ENCODE measurements at places on chromosomes 1 and 21.

DNA sequence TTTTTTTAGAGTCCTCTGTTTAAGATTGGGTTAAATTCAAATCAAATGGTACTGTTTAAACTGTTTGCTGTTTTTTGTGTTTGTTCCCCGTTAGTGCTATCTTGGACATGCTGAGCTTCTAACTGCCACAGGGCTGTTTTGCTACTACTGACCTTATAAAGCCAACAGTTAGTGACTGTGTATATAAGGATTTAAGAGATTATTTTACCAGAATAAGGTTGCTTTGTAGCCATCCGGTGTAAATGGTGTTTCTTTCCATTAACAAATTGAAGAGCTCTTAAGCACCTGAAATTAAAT, 37.0 kb downstream of the ZNF281 start:
- DNase-seq, result no peak

DNA sequence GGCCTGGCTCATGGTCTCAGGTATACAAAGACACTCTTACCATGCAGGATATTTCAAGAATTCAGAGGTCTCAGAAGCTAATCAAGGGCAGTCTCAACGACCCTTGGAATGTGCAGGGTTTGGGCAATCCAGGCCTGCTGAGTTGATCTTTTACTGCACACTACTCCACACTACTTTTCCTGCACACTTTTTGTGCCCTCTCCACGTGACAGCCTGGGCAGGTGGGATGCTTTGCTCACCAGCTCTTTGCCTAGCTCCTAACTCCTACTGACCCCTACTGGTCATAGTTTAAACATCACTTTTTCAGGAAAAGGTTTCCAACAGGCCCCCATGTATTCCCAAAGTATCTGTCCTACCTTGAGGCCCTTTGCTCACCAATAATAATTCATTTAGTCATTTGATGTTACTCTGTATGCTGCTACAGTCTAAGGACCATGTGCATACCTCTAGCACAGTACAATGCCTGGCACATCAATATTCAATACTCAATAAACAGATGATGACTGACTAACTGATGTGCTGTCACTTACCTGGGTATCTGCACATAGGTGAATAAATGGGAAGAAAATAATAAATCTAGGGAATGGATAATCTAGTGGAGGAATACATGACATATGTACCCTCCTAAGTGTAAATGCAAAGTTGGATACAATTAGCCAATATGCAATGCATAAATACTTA, 9.6 kb downstream of the DUSP23 start:
- peak; percentile 30 for DNase-seq

- no peak for DNase-seq
These were observed 173.5 kb downstream of the ZC3H11B start for GRCh38 chr1:219439376-219439775.

- no peak for DNase-seq
These were observed 3.1 kb upstream of the ETV3 start for GRCh38 chr1:157141212-157141855.

DNA sequence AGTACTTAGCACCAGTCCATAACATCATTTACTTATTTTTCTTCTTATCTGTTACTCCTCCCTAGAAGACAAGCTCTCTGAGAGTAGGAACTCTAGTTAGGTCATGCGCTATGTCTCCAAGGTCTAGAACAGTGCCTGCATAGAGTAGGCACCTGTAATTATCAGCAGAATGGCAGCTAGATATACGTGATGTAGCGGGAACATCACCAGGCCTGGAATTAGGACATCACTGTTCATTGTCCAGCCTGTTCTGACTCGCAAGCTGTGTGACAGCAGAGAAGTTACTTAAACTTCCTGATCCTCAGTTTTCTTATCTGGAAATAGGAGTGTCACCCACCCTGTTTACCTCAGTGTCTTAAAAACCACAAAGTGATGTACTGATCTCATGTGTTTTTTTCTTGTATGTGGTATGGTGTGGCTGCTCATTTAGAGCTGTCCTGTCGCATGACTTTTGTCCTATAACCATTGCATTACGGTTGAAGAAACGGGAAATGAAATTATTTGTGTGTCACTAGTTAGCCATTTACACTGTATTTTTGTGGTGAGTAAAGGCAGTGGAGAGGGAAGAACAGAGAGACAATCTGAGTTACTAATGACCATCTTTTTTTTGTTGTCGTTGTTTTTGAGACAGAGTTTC, 37.1 kb upstream of the EXO1 start:
- no peak for DNase-seq

DNA sequence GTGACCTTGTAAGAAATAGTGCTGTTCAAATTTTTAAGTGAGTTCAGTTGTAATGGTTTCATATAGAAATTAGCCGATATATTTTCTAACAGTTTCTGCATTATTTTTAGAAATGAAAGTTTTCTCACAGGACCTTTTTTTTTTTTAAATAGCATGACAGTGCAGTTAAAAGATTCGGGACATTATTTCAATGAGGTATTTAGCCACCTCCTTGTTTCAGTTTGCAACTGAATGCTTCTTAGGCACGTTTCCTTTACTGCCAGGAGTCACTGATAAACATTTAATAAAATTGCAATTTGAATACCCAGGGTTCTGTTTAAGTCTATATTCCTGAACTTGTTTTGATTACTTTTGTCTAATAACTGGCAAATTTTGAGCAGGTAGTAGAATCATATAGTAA, 304.7 kb downstream of the TM2D1 start:
- DNase-seq, result no peak

GRCh38 chr1:211236633-211237320, 22.4 kb upstream of the RCOR3 start:
- DNase-seq, result no peak

- no peak for DNase-seq
These were observed 36.1 kb upstream of the B3GALT5 start for GRCh38 chr21:39576518-39577128.

- no peak for DNase-seq
These were observed 154.6 kb downstream of the PLA2G4A start for GRCh38 chr1:186983327-186983726.

GRCh38 chr1:113109908-113110554, 37.0 kb downstream of the LRIG2 start:
- DNase-seq, result no peak

- no peak for DNase-seq
These were observed 24.7 kb downstream of the MEF2D start for GRCh38 chr1:156475568-156476500.

DNA sequence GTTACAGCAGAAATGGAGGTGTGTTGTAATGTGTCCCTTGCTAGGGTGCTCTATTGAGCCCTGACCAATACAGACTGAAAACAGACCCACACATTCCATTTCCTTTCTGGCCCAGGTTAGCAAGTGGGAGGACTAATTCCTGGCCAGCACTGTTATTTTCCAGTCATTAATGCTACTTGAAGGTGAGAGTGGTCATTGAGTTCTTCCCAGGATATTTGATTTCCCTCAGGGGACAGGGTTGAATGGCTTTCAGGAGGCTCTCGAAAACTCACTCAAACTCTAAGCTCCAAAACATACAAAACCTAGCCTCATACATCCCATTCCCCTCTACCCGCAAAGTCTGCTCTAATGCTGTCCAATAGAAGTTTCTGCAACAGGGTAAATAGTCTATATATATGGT, 6.2 kb downstream of the LRRC52 start:
- DNase-seq, result no peak

DNA sequence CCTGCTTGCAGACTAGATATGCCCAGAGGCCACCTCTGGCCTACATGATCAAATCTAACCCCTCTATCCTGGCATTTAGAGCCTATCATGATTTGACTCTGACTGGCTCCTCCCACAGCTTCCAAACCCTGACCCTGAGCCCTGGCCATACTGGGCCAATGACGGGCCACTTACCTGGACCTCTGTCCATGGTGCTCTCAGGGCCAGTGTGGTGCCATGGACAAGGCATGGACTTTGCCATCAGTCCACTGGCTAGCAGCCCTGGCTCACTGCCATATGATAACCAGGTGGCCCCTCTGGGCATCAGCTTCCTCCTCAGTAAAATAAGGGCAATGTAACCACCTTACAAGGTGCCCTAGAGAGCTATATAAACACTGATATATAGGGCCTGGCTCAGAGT, 713.4 kb downstream of the PTPRU start:
- DNase-seq, result no peak

DNA sequence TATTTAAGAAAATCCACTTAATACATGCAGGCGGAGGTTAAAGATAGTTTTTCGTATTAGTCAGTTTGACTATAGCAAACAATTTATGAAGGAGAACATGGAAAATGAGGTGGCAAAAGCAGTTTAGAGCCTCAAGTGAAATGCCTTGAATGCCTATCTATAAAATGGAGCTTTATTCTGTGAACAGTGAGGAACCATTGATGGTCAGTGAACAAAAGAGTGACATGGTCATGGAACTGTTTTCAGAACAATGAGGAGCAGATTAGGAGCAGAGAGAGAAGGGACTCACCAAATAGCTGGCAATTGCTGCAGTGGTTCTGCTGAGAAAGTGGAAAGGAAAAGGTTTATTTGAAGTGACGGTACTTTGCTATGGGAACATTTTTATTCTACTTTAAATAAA, 299.8 kb downstream of the DUSP10 start:
- no peak for DNase-seq

DNA sequence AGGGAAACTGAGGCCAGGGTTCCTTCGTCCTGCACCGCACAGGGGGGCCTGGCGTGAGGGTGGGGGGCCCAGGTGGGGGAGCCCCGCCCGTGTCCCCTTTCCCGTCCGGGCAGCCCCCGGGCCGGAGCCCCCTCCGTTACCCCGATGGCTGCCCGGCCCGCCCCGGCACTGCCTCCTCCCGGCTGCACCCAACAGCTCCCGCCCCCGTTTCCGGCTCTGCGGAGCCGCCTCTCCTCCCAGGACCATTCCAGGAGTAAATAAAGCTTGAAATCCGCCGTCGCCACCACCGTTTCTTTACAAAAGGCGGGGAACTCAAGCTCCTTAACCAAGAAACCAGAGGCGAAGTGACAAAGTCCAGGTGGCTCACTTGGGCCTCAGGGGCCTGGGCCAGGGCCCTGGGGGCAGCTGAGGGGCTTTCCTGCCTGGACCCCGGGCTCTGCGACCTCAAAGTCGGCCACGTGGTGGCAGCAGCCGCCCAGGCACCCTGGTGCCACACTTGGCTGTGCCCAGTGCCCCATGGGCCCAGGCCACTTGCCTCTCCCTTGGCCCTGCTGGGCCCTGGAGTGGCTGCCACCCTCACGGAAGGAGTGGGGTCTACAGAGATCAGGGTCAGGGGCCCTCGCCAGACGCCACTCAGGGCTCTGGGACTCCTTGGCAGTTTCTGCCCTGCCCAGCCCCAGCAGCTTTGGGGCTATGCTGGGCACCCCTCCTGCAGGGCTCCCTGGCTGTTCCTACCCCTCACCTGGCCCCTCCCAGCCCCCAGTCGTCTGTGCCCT, 514 bp upstream of the FAAP20 start:
- DNase-seq, result peak; percentile 88

DNA sequence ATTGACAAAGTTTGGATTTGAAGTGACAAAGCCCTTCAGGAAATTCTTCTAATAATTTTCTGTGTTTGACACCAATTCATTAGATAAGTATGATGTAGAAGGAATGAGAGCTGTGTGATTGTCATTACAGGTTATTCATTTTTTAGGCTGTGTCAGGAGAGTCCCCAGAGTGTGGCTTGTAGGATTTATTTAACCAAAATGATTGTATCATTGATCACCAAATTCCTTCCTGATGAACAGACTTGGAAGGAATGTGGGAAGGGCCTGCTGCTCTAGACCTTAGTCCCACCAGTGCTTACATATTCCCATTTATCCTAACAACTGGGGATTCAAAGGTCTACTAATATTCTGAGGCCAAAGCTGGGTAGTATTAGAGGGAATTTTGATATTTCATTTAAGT, 383.3 kb upstream of the KAZN start:
- no peak for DNase-seq

DNA sequence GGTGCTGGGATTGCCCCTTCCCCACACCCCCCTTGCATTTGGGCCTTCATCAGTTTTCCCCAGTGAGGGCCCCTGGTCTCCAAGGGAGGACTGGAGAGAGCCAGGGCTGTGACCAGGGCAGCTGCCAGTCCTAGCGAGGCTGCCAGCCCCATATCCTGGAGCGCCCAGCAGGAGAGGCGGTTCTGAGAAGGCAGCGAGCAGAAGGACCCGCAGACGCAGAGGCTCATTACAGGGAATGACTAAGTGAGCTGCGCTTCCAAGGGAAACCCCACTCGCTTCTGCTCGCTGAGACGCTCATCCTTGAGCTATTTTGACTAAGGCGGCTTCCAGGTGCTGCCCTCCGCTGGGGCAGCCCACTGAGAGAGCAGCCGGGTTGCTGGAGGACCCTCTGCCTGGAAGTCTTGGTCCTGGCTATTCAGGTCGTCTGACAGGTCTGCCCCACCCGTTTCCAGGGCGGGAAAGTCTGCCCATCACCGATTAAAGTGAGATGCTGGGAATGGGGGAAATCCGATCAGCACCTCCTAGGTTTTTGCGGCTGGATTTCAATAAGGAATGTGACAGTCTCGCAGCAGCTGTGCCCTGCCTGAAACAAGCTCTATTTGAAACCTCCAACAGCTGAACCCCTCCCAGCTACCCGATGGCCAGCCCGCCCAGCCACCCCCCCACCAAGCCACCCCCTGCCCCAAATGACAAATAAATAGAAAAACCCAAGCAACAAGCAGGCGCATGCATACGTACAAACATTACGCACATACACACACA, 2.8 kb downstream of the KCNN3 start:
- no peak for DNase-seq

- no peak for DNase-seq
These were observed 32.2 kb downstream of the SLC30A7 start for GRCh38 chr1:100928128-100928527.

DNA sequence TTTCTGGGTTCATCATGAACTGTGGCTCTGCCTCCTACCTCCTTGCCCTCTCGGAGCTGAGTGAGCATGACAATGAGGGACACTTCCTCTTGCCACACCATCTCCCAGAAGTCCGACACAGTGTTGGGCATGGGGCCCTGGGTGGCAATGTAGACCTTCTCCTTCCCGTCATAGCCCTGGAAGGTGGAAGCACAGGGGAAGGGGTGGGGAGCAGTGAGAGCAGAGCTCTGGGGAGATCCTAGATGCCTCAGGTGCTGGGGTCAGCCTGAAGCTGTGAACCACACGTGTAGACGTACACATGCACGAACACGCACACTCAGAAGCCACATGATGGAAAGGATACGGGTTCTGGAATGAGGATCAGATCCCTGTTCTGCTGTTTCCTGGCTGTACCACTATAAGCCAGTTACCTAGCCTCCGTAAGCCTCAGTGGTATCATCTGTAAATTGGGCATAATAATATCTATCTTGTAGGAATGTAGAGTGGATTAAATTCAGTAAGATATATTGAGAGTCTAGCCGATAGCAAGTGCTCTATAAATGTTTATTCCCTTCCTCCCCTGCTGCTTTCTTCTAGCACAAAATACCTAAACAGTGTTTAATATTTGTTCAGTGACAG, 6.1 kb downstream of the PTPN7 start:
- no peak for DNase-seq

GRCh38 chr1:236516929-236517704, 6.7 kb upstream of the LGALS8 start:
- DNase-seq, result peak; percentile 14
